ENCODE measurements at places on chromosomes 3 and 15.

- no peak for DNase-seq
Measured at GRCh38 chr3:116440196-116440595, 5.1 kb downstream of the LSAMP start.

DNA sequence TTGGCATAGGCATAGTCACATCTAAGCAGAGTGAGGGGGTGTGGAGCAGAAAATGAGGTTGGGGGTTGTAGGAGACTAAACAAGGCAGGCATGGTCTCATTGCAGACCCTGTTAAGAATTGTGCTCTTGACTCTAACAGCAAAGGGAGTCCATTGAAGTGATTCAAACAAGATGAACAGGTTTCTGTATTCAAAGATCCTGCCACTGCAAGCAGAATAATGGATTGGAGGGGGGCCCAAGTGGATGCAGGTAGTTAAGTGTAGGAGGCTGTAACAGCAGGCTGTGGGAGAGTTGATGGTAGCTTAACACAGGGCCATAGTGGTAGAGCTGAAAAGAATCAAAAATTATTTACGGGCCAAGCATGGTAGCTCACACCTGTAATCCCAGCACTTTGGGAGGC is 34.4 kb downstream of the CASR start:
- DNase-seq: no peak

DNA sequence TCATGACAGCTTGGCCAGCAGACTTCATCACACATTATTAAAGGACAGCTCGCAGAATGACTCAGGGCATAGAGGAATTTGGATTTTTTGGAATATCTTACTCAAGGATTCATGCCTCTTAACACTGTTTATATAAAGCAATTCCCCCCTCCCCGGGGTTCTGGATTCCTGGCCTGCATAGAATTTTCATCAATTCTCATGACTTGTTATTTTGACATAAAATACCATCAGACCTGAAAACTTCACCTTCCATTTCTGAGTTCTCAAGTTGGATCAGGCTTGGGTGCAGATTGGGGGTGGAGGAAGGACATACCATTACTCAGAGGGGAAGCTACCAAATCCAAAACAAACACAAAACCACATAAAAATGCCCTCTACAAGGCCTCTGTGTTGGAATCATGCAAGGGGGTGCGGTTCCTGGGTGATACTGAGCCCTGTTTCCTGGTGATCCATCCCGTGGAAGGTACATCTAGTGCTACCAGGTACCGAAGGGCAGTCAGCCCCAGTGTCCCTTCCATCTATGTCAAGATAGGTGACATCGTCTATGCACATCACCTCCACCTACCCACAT is 95.3 kb downstream of the DAPK2 start:
- no peak for DNase-seq

GRCh38 chr3:29557186-29557585 is 276.3 kb downstream of the RBMS3 start:
- DNase-seq: no peak

GRCh38 chr15:89405494-89405893 is 70.9 kb upstream of the POLG start:
- DNase-seq: no peak

- DNase-seq: no peak
Measured at GRCh38 chr3:67526246-67526645, 128.2 kb downstream of the SUCLG2 start.

- DNase-seq: no peak
Measured at GRCh38 chr15:73617913-73618312, 15.3 kb downstream of the NPTN start.

DNA sequence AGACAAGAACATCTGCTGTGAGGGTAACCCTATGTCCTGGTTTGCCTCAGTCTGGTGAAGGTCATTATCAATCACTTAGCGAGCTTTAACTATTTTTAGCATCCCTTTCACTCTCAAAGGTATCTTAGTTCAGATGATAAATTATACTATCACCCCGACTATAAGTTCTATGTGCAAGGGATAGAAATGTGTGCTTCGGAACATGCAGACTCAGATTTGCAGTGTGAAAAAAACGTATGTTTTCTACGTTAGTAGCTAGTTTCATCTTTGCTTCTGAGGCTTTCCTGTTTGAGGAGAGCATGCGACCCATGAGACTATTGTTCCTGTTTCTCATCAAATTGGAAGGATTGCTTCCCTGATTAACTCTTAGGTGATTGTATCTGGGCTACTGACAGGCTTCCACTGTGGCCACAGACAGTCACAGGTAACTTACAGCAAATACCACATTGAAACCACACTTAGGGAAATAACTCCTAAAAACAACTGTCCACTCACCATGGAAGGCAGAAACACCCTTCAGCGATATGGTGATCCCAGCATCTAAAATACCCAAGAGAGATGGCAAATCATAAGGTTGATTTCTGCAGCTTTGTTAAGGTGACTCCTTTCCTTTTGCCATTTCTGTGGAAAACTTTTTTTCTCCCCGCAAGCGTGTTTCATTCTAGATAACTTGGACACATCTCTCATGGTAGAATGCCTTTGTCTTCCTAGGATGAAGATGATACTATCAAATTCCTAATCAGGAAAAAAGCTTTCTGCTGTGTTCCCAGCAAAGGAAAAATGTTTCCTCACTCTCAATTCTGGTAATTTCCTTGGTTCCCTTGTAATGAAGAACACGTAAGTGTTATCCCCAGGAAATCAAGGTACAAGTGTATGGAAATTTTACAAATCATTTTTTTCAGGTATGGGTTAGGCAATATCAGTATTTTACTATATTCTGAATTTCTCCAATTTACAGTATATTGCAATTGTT is 5.2 kb downstream of the GCSAM start:
- DNase-seq: no peak
